ENCODE measurements at places on chromosomes 12 and 14.
A peak's percentile ranks its signal among the peaks of the same experiment; 100 is the strongest.

- no peak overlapping the region for H3K27ac ChIP-seq
- no peak for DNase-seq
- no peaks in the 10 kb centered on the region for H3K36me3 ChIP-seq
- no peaks in the 10 kb centered on the region for H3K27me3 ChIP-seq
- H3K4me3 ChIP-seq, result no peak overlapping the region
- no peaks in the 10 kb centered on the region for H3K4me1 ChIP-seq
Measured at GRCh38 chr14:94977016-94977415, 180.3 kb downstream of the DICER1 start.

DNA sequence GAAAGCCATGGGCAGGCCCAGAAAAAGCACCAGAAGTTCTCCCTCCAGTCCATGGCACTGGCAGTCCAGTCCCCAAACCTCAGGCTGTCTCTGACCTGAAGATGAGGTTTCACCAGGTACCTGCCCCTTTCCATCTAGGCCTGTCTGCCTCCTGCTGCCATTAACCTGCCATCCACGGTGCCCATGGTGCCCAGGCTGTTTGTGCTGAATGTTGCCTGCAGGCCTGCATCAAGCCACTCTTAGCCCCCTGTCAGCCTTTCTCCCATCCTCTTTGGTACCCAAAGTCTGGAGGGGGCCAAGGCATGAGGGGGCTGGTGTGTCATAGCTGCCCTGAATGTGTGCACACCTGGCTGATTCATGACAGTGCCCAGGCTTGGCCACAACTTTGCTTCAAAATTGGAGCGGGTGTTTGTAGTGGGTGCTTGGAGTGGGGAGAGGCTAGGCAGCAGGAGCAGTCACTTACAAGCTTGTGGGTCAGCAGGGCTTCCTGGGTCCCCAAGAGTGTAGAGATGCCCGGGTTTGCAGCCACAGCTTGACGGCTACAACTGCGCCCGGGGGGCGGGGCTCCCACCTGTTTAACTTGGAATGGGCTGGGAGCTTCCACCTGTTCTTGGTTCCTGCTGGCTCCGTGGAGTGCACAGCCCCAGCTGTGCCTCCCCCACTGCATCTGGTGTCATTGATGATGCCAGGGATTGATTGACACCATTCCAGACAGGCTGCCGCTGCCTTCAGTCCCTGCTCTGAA is 88.5 kb downstream of the GPHN start:
- no peak overlapping the region for H3K4me3 ChIP-seq
- H3K27me3 ChIP-seq, result no peaks in the 10 kb centered on the region
- no peak overlapping the region for H3K27ac ChIP-seq
- no peaks in the 10 kb centered on the region for H3K36me3 ChIP-seq
- DNase-seq, result no peak

GRCh38 chr12:95057424-95057823 is 16.0 kb downstream of the NR2C1 start:
- no peaks in the 10 kb centered on the region for H3K4me1 ChIP-seq
- no peaks in the 10 kb centered on the region for H3K36me3 ChIP-seq
- H3K27me3 ChIP-seq, result no peaks in the 10 kb centered on the region
- DNase-seq, result no peak
- H3K27ac ChIP-seq, result no peak overlapping the region

GRCh38 chr12:61161961-61162360 is 1098.2 kb upstream of the USP15 start:
- no peak overlapping the region for H3K27ac ChIP-seq
- no peaks in the 10 kb centered on the region for H3K4me1 ChIP-seq
- no peak for DNase-seq
- H3K36me3 ChIP-seq, result no peaks in the 10 kb centered on the region
- no peaks in the 10 kb centered on the region for H3K27me3 ChIP-seq
- no peak overlapping the region for H3K4me3 ChIP-seq

DNA sequence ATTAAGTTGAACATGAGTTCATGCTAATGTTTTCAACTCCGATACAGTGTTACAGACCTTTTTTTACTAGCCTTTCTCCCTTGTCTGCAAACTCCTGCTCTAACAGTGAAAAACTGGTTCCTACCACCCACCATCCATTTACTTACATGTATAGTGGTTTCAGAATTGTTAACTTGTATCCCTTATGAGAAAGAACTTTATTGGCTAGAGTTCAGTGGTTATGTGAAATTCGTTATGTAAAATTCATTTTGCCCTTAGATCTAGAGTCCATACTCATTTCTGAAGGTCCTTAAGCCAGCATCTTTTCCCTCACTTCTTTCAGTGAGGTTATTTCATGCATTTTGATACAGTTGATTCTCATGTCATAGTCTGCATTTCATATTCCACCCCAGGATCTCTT is 51.0 kb downstream of the PRKCH start:
- H3K27ac ChIP-seq, result no peak overlapping the region
- no peaks in the 10 kb centered on the region for H3K36me3 ChIP-seq
- no peak for DNase-seq
- no peaks in the 10 kb centered on the region for H3K4me1 ChIP-seq
- H3K4me3 ChIP-seq, result no peak overlapping the region

DNA sequence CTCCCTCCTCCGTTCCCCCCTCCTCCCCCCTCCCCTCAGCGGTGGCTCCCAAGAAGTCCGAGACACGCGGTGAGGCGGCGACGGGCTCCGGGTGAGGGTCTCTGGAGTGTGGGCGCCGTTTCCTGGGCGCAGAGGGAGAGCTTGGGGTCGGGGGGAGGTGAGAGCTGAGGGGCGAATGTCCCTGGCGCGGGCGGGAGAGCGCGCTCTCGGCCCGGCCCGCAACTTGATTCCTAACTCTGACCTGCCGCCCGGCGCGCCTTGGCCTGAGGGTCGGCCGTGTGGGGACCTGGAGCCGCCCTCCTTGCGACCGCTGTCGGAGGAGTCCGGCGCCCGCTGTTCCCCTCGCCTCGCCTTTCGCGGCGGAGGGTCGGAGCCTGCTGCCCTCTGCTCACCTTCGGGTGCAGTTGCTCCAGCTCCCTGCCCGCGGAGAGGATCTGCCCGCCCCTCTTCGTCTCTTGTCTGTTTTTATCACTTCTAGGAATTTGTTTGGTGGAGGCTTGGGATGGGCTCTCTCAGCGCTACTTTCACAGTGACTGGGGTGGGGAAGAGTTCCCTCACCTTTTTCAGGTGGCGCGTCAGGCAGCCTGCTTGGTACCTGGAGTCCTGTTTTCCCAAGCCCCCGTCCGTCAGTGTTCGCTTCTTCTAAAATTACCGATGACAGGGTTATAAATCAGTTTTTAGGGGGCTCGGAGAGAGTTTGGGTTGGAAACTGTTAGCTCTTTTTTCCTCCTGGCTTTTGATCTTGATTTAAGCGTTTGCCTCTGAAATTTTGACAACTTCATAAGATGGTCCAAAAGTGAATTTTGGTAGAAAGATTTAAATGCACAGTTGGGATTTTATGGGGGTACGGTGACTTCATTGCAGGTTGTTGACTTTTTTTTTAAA is 495 bp downstream of the ADIPOR2 start:
- peak overlapping the region; percentile 98 for H3K27ac ChIP-seq
- no peaks in the 10 kb centered on the region for H3K27me3 ChIP-seq
- peaks cover 6% of the 10 kb centered on the region for H3K4me1 ChIP-seq
- H3K4me3 ChIP-seq, result peak overlapping the region; percentile 75

- DNase-seq, result no peak
- no peaks in the 10 kb centered on the region for H3K27me3 ChIP-seq
- no peak overlapping the region for H3K27ac ChIP-seq
- H3K4me3 ChIP-seq, result no peak overlapping the region
Measured at GRCh38 chr12:119957135-119957534, 31.9 kb upstream of the BICDL1 start.

DNA sequence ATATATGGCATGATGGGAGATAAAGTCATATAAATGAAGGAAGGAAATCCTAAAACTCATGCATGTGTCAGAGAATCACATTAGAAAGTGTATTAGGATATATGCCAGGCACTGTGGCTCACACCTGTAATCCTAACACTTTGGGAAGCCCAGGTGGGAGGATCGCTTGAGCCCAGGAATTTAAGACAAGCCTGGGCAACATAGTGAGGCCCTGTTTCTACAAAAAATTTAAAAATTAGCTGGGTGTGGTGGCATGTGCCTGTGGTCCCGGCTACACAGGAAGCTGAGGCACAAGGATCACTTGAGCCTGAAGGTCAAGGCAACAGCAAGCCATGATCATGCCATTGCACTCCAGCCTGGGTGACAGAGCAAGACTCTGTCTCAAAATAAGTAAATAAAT is 130.3 kb upstream of the ARID2 start:
- H3K27me3 ChIP-seq, result no peaks in the 10 kb centered on the region
- H3K4me3 ChIP-seq, result no peak overlapping the region
- no peaks in the 10 kb centered on the region for H3K36me3 ChIP-seq

- no peaks in the 10 kb centered on the region for H3K36me3 ChIP-seq
- no peak overlapping the region for H3K4me3 ChIP-seq
- peaks cover 28% of the 10 kb centered on the region for H3K27me3 ChIP-seq
Measured at GRCh38 chr12:111033281-111034082, 113.1 kb upstream of the MYL2 start.

- H3K36me3 ChIP-seq, result no peaks in the 10 kb centered on the region
- no peaks in the 10 kb centered on the region for H3K27me3 ChIP-seq
- DNase-seq, result peak; percentile 70
Measured at GRCh38 chr14:99318091-99318958, 46.3 kb upstream of the BCL11B start.

GRCh38 chr12:12582895-12583303 is 20.2 kb upstream of the DUSP16 start:
- no peaks in the 10 kb centered on the region for H3K36me3 ChIP-seq
- H3K4me1 ChIP-seq, result no peaks in the 10 kb centered on the region
- DNase-seq, result no peak
- H3K27ac ChIP-seq, result no peak overlapping the region
- no peaks in the 10 kb centered on the region for H3K27me3 ChIP-seq

GRCh38 chr14:54857830-54858269 is 44.8 kb downstream of the GCH1 start:
- H3K4me1 ChIP-seq, result no peaks in the 10 kb centered on the region
- H3K27me3 ChIP-seq, result no peaks in the 10 kb centered on the region
- H3K36me3 ChIP-seq, result no peaks in the 10 kb centered on the region
- no peak for DNase-seq
- no peak overlapping the region for H3K27ac ChIP-seq

DNA sequence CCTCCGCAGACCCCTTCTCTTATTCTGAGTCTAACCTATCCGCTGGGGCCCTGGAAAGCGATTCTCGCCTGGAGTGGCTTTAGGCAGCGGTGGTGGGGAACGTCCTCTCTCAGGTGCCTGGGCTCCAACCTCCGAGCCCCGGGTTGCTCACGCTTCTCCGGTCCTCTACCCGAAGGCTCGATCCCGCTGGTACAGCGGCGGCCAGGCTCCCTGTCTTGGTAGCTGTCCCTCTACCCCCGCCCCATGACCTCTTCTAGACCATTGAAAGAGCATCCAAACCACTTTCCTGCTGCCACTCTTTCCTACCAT is 505 bp upstream of the HEBP1 start:
- H3K4me3 ChIP-seq, result peak overlapping the region; percentile 65
- peak overlapping the region; percentile 96 for H3K27ac ChIP-seq
- DNase-seq, result no peak
- H3K27me3 ChIP-seq, result no peaks in the 10 kb centered on the region
- H3K36me3 ChIP-seq, result no peaks in the 10 kb centered on the region
- peaks cover 27% of the 10 kb centered on the region for H3K4me1 ChIP-seq

GRCh38 chr12:57095440-57095839 is 6.5 kb downstream of the NAB2 start:
- no peak overlapping the region for H3K4me3 ChIP-seq
- H3K36me3 ChIP-seq, result no peaks in the 10 kb centered on the region
- peaks cover 11% of the 10 kb centered on the region for H3K4me1 ChIP-seq
- no peaks in the 10 kb centered on the region for H3K27me3 ChIP-seq
- no peak overlapping the region for H3K27ac ChIP-seq
- DNase-seq, result no peak

- H3K36me3 ChIP-seq, result no peaks in the 10 kb centered on the region
- H3K4me3 ChIP-seq, result no peak overlapping the region
- H3K27me3 ChIP-seq, result no peaks in the 10 kb centered on the region
- no peaks in the 10 kb centered on the region for H3K4me1 ChIP-seq
- no peak overlapping the region for H3K27ac ChIP-seq
Measured at GRCh38 chr14:64758691-64759554, 54.7 kb downstream of the PLEKHG3 start.

- no peak overlapping the region for H3K27ac ChIP-seq
- no peaks in the 10 kb centered on the region for H3K4me1 ChIP-seq
- DNase-seq, result no peak
- no peaks in the 10 kb centered on the region for H3K36me3 ChIP-seq
Measured at GRCh38 chr12:4091016-4091743, 182.4 kb upstream of the CCND2 start.

DNA sequence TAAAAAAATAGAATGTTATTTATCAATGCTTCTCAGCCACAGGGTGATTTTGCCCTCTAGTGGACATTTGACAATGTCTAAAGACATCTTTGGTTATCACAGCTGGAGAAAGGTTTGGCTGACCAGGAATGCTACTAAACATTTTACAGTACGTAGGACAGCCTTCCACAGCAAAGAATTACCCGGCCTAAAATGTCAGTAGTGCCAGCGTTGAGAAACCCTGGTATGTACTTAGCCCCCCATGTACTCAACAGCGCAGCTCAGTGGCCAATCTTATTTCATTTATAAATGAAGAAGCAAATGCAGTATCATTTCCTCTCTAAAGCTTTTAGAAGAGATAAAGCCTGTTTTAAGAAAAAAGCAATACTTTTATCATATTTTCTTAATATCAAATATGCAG is 5.8 kb downstream of the MARK3 start:
- no peaks in the 10 kb centered on the region for H3K27me3 ChIP-seq
- no peak overlapping the region for H3K27ac ChIP-seq
- H3K4me3 ChIP-seq, result no peak overlapping the region
- no peaks in the 10 kb centered on the region for H3K36me3 ChIP-seq

DNA sequence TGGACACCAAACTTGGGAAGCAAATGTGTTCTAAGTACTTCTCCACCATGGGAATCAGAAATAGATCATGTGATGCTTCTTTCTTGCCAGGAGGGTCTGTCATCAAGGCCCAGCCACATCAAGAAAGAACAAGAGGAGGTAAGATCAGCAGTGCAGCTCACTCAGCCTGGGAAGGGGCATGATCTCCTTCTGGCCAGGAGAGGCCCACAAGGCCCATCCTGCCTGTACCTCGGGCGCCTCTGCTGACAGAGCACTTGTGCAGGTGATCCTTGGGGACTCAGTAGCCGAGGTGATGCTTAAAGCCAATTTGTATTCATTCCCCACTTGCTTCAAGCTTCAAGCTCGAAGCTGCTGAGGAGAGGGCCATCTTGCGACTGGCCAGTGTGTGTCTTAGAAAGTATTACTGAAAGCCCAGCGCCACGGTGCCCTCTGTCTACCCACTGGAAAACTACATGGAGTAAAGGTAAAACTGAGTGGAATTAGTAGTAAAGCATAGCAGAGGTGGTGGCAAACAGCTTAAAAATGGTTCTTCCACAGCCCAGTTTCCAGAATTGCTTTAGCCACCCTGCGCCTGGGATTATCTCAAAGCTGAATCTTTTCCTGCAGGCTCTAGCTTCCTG is 26.2 kb downstream of the RTRAF start:
- H3K36me3 ChIP-seq, result no peaks in the 10 kb centered on the region
- H3K27me3 ChIP-seq, result no peaks in the 10 kb centered on the region
- no peak overlapping the region for H3K27ac ChIP-seq

DNA sequence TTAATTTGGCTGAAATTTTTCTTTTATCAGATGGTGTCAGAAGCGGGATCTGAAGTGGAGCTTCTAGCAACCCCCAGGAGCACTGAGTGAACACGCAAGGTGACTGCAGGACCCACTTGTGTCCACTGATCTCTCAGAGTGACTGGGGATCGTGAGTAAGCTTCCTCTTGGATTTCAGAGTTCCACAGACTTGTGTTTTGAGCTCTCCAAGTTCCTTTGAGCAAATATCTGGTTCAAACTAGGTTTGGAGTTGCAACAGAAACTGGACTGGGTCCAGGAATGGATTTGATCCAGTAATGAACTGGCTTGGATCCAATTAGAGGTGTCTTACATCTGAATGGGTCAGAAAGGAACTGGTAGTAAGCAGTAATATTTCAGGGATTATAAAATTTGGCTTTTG is 24.7 kb upstream of the B4GALNT1 start:
- no peaks in the 10 kb centered on the region for H3K4me1 ChIP-seq
- no peaks in the 10 kb centered on the region for H3K36me3 ChIP-seq
- DNase-seq, result no peak
- H3K27me3 ChIP-seq, result no peaks in the 10 kb centered on the region

All from Peyer's patch (tissue), 4 donors.